ENCODE measurements at places on chromosomes 12 and 14. TPM values are rescaled to one million over a fixed set of nuclear protein-coding genes. Genes with fewer than 3 reads are reported as not detected.

RTN1 gene
- total RNA-seq: 797 TPM

COPZ1 gene
- 54.8 TPM for total RNA-seq

MANSC4 gene
- 0.63 TPM for total RNA-seq

RIMBP2 gene
- total RNA-seq: 92.0 TPM

CLEC2D gene
- 17.8 TPM for total RNA-seq

SMOC1 gene
- 27.2 TPM for total RNA-seq

KERA gene
- 0.31 TPM for total RNA-seq

IQSEC3 gene
- total RNA-seq: 11.9 TPM

MBD6 gene
- total RNA-seq: 6.3 TPM

CKAP4 gene
- 19.7 TPM for total RNA-seq

CD163L1 gene
- total RNA-seq: 3.4 TPM

PELI2 gene
- 43.8 TPM for total RNA-seq

TAS2R50 gene
- total RNA-seq: 26.3 TPM

RGS6 gene
- total RNA-seq: 13.5 TPM

TAS2R14 gene
- 30.4 TPM for total RNA-seq

GUCY2C gene
- total RNA-seq: not detected

ACADS gene
- 5.3 TPM for total RNA-seq

PCED1B gene
- total RNA-seq: 1.3 TPM

AMN gene
- total RNA-seq: not detected

OLR1 gene
- 3.4 TPM for total RNA-seq

GLS2 gene
- total RNA-seq: 6.3 TPM

GRIN2B gene
- 243 TPM for total RNA-seq

PYGL gene
- total RNA-seq: 11.0 TPM

NUAK1 gene
- total RNA-seq: 43.2 TPM

FOXG1 gene
- total RNA-seq: 80.4 TPM

RNF212B gene
- total RNA-seq: not detected

SYCP3 gene
- total RNA-seq: 1.3 TPM

RNASE7 gene
- total RNA-seq: not detected

FAM186B gene
- not detected for total RNA-seq

ADAMTS20 gene
- total RNA-seq: 0.94 TPM

ARID2 gene
- total RNA-seq: 88.0 TPM

CCDC38 gene
- not detected for total RNA-seq

Data from parietal lobe (tissue), 2 donors.